ENCODE measurements at places on chromosomes 11 and 22. TPM values are rescaled to one million over a fixed set of nuclear protein-coding genes. Genes with fewer than 3 reads are reported as not detected.

Gene MRGPRX4
- total RNA-seq = not detected

Gene IL17REL
- total RNA-seq = not detected

Gene MRGPRF
- total RNA-seq = not detected

Gene OSM
- 7.4 TPM for total RNA-seq

Gene ZNF215
- 0.70 TPM for total RNA-seq

GRCh38 chr11:48020092-48020755 is 39.9 kb downstream of the PTPRJ start:
- peak overlapping the region; percentile 98 for H3K27ac ChIP-seq
- DNase-seq = peak; percentile 37
- H3K4me3 ChIP-seq = no peak overlapping the region
- H3K36me3 ChIP-seq = no peaks in the 10 kb centered on the region
- peaks cover 66% of the 10 kb centered on the region for H3K4me1 ChIP-seq

GRCh38 chr11:79040348-79040747 is 400.5 kb downstream of the TENM4 start:
- DNase-seq = no peak
- H3K27me3 ChIP-seq = no peaks in the 10 kb centered on the region
- H3K36me3 ChIP-seq = no peaks in the 10 kb centered on the region
- no peak overlapping the region for H3K4me3 ChIP-seq
- no peak overlapping the region for H3K27ac ChIP-seq
- H3K4me1 ChIP-seq = no peaks in the 10 kb centered on the region

GRCh38 chr11:3959903-3960265 is 104.4 kb downstream of the STIM1 start:
- no peak overlapping the region for H3K27ac ChIP-seq
- DNase-seq = no peak
- peaks cover 2% of the 10 kb centered on the region for H3K36me3 ChIP-seq
- peaks cover 18% of the 10 kb centered on the region for H3K4me1 ChIP-seq
- no peak overlapping the region for H3K4me3 ChIP-seq

DNA sequence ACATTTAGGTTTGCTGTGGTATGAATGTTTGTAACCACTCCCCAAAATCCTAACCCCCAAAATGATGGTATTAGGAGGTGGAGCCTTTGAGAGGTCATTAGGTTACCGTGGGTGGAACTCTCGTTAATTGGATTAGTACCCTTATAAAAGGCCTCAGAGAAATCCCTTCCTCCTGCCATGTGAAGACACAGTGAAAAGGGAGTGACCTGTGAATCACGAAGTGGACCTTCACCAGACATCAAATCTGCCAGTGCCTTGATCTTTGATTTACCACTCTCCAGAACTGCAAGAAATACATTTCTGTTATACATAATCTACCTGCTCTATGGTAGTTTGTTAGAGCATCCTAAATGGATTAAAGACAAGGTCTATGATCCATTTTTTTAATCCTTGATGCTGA is 12.6 kb upstream of the PICALM start:
- H3K27ac ChIP-seq = no peak overlapping the region
- H3K4me3 ChIP-seq = no peak overlapping the region
- H3K27me3 ChIP-seq = no peaks in the 10 kb centered on the region
- H3K4me1 ChIP-seq = no peaks in the 10 kb centered on the region
- no peaks in the 10 kb centered on the region for H3K36me3 ChIP-seq

DNA sequence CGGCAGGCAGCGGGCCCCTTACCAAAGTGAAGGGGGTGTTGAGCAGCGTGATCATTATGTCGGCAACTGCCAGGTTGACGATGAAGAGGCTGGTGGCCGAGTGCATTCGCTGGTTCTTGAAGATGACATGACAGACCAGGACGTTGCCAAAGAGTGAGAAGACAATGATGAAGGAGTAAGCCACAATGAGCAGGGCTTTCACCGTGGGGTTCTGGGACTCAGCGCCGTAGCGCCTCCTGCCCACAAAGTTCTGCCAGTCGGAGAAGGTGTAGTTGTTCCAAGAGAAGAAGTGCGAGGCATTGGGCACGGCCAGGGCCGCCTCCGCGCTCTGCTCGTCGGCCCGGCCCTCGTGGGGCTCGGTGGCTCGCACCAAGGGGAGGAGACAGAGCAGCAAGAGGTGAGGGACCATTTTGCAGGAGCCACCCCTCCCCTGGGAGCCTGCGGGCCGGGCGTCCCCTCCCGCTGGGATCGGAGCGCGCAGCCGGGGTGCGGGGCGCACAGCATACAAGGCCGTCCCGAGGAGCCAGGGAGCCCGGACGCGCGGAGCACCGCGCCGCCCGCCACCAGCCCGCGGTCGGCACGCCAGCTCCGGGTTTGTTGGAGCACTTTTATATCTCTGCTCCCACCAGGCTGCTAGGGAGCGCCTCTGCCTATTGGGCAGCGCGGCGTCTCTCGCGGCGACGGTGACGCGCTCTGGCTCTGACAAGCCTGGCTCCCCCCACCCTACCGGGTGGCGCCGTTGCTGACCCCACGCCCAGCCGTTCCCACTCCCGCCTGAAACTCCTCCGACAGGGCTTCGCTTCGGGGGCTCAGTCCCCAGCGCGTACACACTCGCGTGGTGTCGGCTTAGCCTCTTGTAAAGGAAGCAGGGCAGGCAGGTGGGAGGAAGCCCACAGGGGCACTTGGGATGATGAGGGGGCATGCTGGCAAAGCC is at the start of gene GPR83:
Gene GPR83, minus strand, starts transcription at position 581 of the 934 bp plus-strand sequence. Its CDS starts 172 bp downstream, at position 409.
- DNase-seq = no peak
- H3K4me3 ChIP-seq = no peak within 1 kb of the TSS
- H3K4me1 ChIP-seq = peaks cover 4% of the 10 kb centered on the region
- no peaks in the 10 kb centered on the region for H3K36me3 ChIP-seq

DNA sequence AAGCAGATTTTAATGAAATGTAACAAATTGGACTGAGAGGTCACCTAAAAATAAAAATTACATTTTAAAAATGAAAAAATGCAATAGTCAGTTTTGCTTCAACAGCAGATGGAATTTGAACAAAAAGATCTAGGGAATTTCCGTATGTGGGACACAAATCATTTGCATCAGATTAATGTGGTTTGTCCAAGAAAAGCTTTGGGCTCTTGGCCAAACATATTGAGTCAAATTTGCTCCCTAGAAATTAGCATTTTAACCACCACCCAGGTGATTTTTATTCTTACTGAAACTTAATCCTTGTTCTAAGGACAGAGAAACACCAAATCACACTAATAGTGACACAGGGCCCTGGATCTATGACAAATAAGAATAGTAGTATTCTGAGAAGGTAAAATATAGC is 1477.8 kb downstream of the FAM181B start:
- H3K4me3 ChIP-seq = no peak overlapping the region
- H3K36me3 ChIP-seq = no peaks in the 10 kb centered on the region
- no peak for DNase-seq
- no peak overlapping the region for H3K27ac ChIP-seq

- H3K4me3 ChIP-seq = peak overlapping the region; percentile 57
- peaks cover under 1% of the 10 kb centered on the region for H3K27me3 ChIP-seq
- no peak for DNase-seq
- H3K27ac ChIP-seq = no peak overlapping the region
- H3K36me3 ChIP-seq = no peaks in the 10 kb centered on the region
Measured at GRCh38 chr11:128904656-128905344, 13.6 kb downstream of the KCNJ5 start.

GRCh38 chr11:61777234-61778090 is 14.9 kb downstream of the TMEM258 start:
- H3K4me1 ChIP-seq = peaks cover 44% of the 10 kb centered on the region
- H3K27me3 ChIP-seq = no peaks in the 10 kb centered on the region

DNA sequence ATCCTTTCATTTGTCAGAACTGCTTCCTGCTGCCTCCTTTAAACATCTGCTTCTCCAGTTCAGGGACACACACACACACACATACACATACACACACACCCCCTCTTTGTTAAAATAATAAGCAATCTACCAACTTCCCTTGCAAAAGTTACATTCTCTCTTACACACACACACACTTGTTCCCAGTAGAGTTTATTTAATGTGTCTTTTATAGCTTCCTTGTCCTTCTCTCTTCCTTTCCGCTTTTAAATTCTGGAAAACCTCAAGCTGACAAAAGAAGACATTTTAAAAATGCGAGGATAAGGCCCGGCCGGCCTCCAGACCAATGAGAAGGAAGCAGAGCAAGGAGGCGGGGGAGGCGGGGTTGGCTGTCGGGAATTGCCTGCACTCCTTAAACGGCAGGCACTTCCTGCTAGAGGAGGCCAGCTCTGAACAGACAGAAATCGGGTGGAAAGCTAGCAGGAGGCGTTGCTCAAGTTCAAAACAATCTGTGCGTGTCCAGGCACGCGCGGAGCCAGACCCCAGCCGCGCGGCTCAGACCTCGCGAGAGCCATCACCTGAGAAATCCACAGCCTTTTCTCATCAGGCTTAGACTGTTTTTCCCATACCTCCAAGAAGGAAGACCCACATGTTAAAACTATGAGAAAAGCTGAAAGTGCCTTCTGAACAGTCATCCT is 99.9 kb downstream of the MAML2 start:
- H3K27ac ChIP-seq = peak overlapping the region; percentile 55
- H3K36me3 ChIP-seq = no peaks in the 10 kb centered on the region
- DNase-seq = peak; percentile 76
- peak overlapping the region; percentile 50 for H3K4me3 ChIP-seq
- peaks cover 31% of the 10 kb centered on the region for H3K4me1 ChIP-seq
